Calu3 (cell line): ENCODE measurements at places on chromosomes 4 and X. TPM values are rescaled to one million over a fixed set of nuclear protein-coding genes. Genes with fewer than 3 reads are reported as not detected.

GRCh38 chr4:38519666-38520065 lies 144.3 kb upstream of the KLF3 start:
- no peaks in the 10 kb centered on the region for H3K36me3 ChIP-seq
- no peak for DNase-seq
- H3K27me3 ChIP-seq: no peaks in the 10 kb centered on the region
- no peak overlapping the region for H3K27ac ChIP-seq

- no peak overlapping the region for H3K27ac ChIP-seq
- H3K36me3 ChIP-seq: peaks cover 7% of the 10 kb centered on the region
- H3K4me1 ChIP-seq: no peaks in the 10 kb centered on the region
These were observed 4.4 kb upstream of the SRPX start for GRCh38 chrX:38225093-38225492.

- no peaks in the 10 kb centered on the region for H3K27me3 ChIP-seq
- no peak overlapping the region for H3K4me3 ChIP-seq
- H3K36me3 ChIP-seq: peaks cover 4% of the 10 kb centered on the region
- no peak for DNase-seq
These were observed 29.6 kb upstream of the SCML1 start for GRCh38 chrX:17707731-17708130.

GRCh38 chr4:107349732-107350131 lies 313.6 kb upstream of the DKK2 start:
- no peaks in the 10 kb centered on the region for H3K36me3 ChIP-seq
- no peak overlapping the region for H3K27ac ChIP-seq
- DNase-seq: no peak
- no peak overlapping the region for H3K4me3 ChIP-seq

DNA sequence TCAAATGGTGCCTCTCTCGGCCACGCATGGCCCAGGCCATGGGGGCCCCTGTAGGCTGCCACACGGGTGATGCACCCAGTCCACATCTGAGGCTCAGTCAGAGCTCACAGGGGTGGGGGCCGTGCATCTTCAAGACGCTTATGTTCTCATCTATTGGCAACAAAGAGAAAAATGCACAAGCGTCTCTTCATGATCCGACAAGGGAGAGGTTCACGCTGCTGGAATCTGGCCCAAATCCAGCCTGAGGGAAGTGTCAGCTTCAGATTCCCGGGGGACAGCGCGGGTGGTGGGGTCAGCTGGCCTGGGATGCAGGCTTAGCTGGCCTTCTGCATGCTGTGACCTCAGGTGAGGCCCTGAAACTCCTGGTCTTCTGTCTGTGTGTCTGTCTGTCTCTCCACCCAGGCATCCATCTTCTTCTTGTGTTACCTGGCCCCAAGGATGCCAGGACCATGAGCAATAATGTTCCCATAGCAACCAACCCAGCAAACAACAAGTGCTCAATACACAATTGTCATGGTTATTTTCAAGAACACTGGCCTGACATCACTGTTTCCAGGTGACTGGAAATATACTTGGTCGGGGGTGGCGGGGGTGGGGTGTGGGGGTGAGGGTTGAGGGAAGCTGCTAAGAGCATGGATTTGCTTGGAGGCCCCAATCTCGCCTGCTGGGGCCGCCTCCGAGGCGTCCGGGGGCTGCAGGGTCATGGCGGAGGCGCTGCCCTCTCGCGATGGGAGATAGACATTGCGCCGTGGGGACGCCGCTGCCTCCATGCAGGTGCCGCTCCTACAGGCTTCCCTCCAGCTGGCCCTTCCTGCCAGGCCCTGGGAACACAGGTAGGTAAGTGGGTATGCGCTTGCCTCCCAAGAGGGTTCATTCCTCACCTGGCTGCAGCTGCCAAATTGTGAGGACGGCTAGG lies 48.3 kb downstream of the ABLIM2 start:
- peaks cover 18% of the 10 kb centered on the region for H3K4me1 ChIP-seq
- peak overlapping the region; percentile 50 for H3K27ac ChIP-seq
- no peaks in the 10 kb centered on the region for H3K36me3 ChIP-seq
- H3K27me3 ChIP-seq: peaks cover 10% of the 10 kb centered on the region
- peak; percentile 43 for DNase-seq

GRCh38 chrX:119887721-119888425 lies 7.8 kb upstream of the AKAP14 start:
- peaks cover 8% of the 10 kb centered on the region for H3K4me1 ChIP-seq
- peaks cover 13% of the 10 kb centered on the region for H3K36me3 ChIP-seq
- H3K4me3 ChIP-seq: peak overlapping the region; percentile 69
- H3K27ac ChIP-seq: no peak overlapping the region
- no peaks in the 10 kb centered on the region for H3K27me3 ChIP-seq

The SMIM10L2A gene
- 1.2 and 1.3 TPM in 2 replicates for total RNA-seq
